ENCODE measurements at places on chromosomes 4 and X.

GRCh38 chrX:134470013-134470412 is 10.0 kb downstream of the HPRT1 start:
- DNase-seq: no peak

DNA sequence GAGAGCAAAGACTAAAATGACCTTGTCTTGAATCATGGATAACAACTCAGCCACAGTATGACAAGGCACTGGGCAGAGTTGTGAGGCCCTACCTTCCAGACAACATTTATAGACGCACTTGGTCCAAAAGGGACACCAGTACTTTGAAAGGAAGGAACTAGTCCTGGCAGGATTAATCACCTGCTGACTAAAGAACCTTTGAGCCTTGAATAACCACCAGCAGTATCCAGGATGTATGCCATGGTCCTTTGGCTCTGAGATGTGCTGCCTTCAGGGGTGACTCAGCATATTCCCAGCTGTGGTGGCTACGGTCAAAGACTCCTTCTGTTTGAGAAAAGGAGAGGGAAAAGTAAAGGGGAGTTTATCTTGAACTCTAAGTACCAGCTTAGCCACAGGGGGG is 118.1 kb upstream of the PRR32 start:
- no peak for DNase-seq

GRCh38 chr4:17012451-17012850 is 114.0 kb upstream of the LDB2 start:
- DNase-seq: no peak

DNA sequence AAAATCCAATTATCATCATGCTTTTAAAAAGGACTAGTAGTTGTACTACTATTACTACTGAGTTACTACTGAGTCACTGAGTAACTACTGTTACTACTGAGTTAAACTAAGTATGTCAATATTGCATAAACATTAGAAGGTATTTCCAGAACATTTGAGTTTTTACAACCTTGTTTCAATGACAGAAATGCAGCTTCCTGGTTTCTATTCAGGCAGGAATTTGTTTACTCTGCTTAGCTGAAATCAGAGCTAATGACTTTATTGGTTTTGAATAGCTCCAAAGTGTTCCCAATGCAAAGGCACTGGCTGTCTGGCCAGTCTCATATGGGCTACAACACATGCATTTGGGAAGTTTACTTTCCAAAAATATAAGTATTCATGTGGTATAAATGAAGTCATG is 12.0 kb downstream of the RPS6KA6 start:
- DNase-seq: no peak

- no peak for DNase-seq
Observed at GRCh38 chr4:116401293-116401692, 684.1 kb downstream of the TRAM1L1 start.

GRCh38 chr4:101000496-101000895 is 346.8 kb downstream of the PPP3CA start:
- DNase-seq: no peak

- no peak for DNase-seq
Observed at GRCh38 chr4:39036172-39036571, 4.0 kb upstream of the TMEM156 start.

- no peak for DNase-seq
Observed at GRCh38 chr4:113069212-113069892, 19.9 kb downstream of the ANK2 start.

DNA sequence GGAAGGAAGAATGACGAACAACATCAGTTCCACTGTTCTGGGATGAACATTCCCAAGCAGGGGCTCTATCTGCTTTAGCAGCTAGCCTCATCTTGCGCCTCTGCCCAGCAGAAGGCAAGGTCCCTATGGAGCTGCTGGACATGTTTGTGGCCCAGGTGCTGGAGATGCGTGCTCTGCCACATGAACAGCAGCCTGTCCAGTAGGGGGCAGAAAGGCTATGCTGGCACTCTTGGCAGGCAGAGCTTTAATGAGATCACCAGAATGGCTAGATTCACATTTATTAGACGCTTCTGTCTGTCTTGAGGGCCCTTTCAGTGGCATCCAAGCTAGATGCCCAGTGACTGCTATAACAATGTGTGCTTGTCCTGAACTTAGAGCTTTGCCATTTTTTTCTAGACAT is 1826.0 kb downstream of the STIM2 start:
- no peak for DNase-seq

DNA sequence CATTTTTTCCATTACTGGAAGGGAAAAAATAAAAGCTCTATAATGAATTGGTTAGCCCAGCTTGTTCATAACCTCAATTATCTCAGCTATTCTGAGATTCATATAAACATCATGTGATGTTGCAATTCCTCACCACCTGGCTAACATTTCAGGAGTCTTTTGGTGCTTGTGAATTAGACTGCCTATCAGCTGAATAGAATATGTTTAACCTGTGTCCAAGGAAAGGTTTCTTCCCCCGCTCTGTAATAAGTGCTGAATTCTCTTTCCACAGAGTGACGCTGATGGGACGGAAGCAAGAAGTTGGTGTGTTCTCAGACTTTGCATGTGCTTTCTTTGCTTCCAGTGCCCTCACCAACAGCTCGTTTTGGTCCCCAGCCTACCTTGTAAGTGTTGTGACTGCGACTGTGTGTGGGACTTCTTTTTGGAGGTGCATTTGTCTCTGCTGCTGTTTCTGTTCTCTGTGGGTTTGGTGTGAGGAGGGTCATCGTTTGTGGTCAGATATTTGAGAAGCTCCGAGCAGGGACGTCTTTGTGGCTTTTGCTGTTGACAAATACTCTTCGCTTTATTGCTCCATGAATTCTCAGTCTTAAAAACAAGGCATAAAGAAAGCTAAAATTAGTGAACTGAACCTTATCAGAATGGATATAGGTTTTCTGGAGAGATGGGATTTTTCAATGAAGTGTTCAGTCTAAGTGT is 61.7 kb downstream of the PPARGC1A start:
- no peak for DNase-seq

- no peak for DNase-seq
Observed at GRCh38 chr4:16439768-16440167, 213.5 kb upstream of the TAPT1 start.

DNA sequence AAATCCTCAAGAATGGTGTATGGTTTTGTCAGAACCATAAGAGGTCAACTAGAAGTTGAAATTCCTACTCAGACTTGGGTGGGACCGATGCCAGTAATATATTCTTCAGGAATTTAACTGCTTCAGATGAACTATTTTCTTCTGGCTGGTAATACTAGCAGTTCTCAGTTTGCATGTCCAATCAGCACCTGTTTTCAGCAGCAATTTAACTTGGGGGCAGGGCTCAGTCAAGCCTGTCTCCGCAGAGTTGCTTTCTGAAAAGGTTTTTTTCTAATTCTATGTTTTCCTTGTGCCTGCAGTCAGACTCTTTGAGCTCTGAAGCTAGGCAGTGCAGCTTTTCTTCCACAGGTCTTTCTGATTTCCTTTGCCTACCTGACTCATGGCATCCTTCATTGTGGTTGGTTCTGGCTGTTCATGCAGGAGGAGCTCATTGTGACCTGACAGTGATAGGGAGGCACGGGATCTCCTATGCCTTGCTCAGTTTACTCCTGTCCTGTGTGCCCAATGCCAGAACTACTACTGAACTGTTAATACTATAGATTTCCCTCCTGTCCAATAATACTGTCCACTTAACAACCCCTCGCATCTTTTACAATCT is 17.3 kb upstream of the FMR1 start:
- no peak for DNase-seq

- no peak for DNase-seq
Observed at GRCh38 chrX:50815120-50815519, 1.1 kb upstream of the SHROOM4 start.

DNA sequence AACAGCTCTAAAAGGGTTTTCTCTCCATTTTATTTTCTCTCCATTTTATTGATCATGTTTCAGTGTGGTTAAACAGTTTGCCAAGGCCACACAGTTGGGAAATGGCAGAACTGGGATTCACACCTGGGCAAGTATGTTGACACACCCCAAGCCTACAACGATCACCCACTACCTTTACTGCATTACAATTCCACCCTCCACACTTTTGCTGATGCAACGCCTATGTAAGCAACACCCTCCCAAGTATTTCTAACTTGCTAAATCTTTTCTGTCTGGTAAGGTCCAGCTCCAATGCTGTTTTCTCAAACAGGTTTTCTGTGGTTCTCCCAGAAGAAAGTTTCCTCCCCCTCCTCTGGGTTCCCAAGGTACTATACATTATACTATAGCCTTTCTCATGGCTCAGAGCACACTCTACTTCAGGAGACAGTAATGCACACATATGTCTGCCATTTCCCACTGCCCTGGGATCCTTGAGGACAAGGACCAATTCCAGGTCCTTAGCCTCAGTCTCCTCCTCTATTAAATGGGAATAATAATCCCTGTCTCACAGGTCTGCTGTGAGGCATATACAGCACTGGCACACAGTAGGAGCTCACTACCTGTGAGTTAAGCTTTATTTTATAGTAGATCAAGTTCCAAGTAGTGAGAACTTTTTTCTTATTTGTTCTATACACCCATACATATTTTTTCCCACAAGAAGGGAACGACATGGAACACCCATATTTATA is 27.9 kb downstream of the IQSEC2 start:
- no peak for DNase-seq

DNA sequence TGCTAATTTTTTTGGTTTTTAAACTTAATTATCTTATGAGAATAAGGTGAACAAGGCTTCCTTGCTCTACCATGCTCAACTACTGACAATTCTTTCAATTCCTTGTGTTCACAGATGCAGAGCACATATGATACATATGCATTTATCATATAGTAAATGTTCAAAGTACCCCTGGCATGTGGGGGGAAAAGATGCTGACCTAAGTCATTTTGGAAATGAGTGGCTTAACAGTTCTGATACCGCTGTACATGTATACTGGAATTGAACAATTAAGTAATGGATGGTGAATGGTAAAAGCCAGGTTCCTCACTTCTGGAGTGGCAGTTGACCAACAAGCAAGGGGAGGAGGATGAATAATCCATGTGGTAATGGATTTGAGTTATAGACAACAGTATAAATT is 149.6 kb downstream of the NAF1 start:
- no peak for DNase-seq

DNA sequence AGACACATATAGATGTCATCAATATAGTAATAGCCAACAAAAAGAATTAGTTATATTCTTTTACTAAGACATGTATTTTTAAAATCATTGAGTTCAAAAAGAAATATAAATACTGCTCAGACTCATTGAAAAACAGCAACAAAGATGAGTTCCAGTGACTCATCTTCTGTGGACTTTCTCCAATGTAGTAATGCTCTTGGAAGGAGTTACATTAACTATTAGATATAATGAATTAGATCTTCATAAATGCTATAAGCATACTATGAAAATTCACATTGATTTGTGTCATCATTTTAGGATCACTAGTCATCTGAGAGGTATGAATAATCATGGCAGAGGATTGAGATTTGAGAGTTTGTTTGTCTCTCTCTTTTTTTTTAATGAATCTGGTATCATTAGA is 547.8 kb upstream of the PCDH7 start:
- no peak for DNase-seq

Data from CD4-positive, alpha-beta T cell treated with Interleukin-10 for 1 hour (primary cell).